ENCODE measurements at places on chromosomes 11 and 22.
A peak's percentile ranks its signal among the peaks of the same experiment; 100 is the strongest.

DNA sequence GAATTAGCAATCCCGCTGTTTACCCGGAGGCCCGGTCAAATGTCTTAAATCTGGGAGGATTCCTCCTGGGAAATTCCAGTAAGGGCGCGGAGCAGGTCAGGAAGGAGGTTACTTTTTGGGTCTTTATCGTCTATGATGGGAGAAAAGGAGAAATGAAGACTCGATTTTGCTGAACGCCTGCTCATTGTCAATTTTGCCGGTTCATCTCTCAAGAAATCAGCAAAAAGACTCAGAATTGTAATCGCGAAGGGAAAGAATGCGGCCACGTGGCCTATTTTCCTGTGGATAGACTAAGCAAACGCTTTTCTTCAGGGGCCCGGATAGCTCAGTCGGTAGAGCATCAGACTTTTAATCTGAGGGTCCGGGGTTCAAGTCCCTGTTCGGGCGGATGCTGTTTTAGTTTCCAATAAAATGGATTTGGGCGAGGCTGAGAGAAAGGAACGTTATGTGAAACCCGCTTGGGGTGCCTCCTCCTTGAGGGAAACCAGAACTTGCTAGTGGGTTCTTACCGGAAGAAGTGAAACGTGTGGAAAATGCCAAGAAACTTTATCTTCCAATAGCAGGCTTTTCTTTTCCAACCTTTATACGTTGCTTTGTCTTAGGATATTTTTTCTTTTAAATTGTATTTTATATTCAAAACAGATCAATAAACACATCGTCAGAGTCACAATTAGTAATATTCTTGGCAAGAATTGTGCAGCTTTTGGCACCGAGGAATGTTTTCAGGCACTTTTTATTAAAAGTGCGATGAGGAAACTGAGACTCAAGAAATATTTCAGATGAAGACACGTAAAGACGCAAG, 45.0 kb downstream of the OR4D9 start:
- DNase-seq: peak; percentile 52

DNA sequence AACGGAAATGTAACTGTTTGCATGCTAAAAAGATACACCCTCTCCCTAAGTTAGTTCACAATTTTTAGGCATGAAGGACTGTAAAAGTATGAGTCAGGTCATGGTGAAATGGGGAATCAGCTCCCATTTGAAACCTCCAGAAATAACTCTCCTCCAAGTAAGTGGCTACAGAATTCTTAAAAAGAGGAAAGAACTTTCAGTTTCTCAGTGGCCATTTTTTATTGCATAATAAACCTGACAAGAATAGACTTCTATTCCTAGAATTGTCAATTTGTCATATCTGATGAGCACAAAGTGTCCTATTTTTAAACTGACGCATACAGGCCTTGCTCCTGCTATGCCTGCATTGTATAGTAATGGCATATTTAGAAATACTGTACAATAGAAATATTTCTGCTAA, 612.2 kb downstream of the CNTN5 start:
- no peak for DNase-seq

DNA sequence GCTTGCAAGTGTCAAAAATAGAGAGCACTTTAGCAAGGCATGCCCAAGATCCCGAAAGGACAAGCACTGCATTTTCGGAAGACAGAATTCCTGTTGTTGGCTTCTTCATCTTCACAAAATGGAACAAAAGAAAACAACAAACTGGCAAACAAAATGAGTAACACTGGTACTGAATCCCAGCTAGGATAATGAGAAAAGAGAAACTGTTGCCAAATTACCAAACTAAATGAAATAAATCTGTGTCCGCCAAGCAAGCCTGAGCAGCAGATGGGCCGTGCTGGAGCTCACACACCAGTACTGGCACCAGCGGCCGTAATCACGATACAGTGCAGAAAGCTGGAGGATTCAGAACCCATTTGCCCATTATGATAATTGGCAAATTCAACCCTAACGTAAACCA, 30.6 kb downstream of the TUB start:
- no peak for DNase-seq

- DNase-seq: no peak
Observed at GRCh38 chr11:45259592-45259991, 26.5 kb downstream of the SYT13 start.

DNA sequence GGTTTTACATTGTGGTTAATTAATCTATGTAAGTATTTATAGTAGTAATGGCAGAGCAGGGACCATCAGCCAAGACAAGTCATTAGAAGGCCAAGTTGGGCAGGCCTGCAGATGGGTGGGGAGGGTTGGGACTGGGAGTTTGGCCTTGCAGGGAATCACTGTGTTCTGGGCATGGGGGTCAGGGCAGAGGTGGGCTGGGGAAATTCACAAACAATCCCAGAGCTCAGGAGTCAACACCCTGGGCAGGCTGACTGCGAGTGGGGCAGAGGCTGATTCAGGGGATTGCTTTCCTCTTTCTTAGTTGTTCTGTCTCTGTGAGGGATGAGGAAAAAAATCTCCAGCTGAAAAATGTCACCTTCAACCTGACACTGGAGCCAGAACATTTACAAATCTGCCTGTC, 322.5 kb downstream of the NTM start:
- no peak for DNase-seq

- DNase-seq: no peak
Observed at GRCh38 chr22:42920101-42920820, 63.2 kb upstream of the ARFGAP3 start.

GRCh38 chr22:22820626-22821025, 67.0 kb upstream of the IGLL5 start:
- DNase-seq: no peak

- no peak for DNase-seq
Observed at GRCh38 chr22:16658068-16658467, 65.5 kb upstream of the CCT8L2 start.

GRCh38 chr11:45856044-45856468, 8.8 kb downstream of the CRY2 start:
- no peak for DNase-seq

- DNase-seq: no peak
Observed at GRCh38 chr22:17920145-17920605, 104.2 kb downstream of the MICAL3 start.

GRCh38 chr11:119093942-119094815, 7.5 kb downstream of the DPAGT1 start:
- DNase-seq: no peak

- no peak for DNase-seq
Observed at GRCh38 chr22:50456466-50457234, 18.2 kb downstream of the SBF1 start.

- no peak for DNase-seq
Observed at GRCh38 chr11:130416906-130417305, 11.5 kb downstream of the ADAMTS8 start.

DNA sequence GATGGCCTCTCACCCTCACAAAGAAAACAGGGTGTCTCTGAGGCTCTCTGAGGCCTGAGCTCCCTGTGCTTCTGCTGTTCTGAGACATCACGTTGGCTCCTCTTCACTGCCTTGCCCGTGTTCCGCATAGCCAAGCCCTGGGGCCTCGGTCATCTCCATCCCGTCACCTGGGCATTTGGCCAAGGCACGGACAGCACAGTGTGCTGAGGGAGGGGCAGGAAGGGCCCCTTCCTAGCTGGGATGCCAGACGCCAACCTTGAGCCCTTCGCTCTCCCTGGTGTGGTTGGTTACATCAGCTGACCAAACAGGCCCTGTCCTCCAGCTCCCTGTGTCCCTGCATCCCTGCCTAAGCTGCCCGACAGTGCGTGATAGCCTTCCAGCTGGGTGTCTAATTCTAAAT, 25.9 kb downstream of the MOV10L1 start:
- DNase-seq: no peak

- no peak for DNase-seq
Observed at GRCh38 chr11:6095798-6096197, 11.7 kb upstream of the OR56B4 start.

GRCh38 chr11:126546191-126546590, 190.7 kb downstream of the ST3GAL4 start:
- no peak for DNase-seq

DNA sequence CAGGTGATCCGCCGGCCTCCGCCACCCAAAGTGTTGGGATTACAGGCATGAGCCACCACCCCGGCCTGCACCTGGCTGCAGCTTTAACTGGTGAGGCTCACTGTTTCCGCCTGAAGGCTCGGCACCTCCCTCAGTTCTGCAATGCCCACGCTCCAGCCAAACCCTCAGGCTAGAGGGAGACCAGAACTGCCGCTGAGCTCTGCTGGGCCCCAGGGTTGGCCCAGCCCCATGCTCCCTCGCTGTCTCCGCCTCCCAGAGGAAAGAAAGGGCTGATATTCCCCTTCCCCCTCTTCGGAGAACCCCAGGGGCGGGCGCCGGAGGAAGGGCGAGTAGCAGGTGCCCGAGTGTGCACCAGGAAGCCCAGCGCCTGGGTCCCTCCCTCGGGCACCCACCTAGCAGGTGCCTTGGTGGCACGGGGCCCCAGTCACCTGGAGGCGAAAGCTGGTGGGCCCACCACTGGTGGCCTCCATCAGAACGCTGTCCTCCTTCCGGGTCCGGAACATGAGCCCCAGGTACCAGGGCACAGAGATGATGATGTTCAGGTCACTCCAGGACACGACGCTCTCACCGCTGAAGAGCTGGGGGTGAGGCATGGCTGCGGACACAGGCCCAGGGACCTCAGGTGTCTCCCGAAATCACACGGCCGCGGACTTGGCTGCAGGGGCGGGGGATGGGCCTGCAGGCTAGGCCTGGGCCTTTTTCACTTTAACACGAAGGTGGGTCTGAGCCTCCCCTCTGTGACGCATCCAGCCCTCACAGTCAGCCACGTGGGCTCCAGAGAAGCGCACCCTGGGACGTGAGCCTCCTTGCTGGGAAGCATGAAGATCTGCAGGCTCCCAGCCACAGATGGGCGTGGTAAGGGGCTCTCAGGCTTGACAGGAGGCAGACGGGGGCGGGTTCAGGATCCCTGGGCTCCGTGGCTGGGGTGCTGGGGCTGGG, 73.3 kb downstream of the TRMU start:
- no peak for DNase-seq

DNA sequence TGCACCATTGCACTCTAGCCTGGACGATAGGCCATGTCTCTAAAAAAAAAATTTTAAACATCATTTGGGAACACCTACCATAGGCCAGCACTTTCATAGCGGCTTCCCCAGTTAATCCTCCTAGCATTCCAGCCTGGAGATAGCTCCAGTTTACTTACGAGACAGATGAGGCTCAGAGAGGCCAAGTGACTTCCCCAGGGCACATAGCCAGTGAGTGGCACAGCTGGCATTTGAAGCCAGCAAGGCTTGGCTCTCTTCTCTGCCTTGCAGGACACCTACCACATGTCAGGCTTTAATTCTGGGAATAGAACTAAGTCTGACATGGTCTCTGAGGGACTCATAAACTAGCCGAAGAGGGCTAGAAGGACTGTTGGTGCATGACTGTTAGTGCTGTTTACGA, 4.9 kb upstream of the TAGLN start:
- no peak for DNase-seq

GRCh38 chr11:75858613-75859012, 43.6 kb downstream of the UVRAG start:
- no peak for DNase-seq

- no peak for DNase-seq
Observed at GRCh38 chr22:46073683-46074504, 76.4 kb upstream of the PPARA start.

DNA sequence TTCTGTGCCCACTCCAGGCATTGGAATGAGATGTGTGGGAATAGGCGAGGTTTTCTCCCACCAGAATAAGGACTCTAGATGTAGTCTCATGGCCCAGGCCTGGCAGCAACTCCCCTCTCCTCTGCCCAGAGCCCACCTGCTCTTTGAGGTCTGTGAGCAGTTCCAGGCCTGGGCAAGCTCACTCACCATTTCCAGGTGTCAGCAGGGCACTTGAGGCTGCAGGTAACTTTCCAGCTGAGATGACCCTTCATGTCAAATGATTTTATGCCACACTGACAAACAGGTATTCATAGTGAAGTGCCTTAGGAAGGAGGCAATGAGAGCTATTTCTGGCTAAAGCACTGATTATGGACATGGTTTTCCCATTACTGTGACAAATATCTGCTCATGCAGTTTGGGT, 123.3 kb upstream of the CCDC90B start:
- no peak for DNase-seq

DNA sequence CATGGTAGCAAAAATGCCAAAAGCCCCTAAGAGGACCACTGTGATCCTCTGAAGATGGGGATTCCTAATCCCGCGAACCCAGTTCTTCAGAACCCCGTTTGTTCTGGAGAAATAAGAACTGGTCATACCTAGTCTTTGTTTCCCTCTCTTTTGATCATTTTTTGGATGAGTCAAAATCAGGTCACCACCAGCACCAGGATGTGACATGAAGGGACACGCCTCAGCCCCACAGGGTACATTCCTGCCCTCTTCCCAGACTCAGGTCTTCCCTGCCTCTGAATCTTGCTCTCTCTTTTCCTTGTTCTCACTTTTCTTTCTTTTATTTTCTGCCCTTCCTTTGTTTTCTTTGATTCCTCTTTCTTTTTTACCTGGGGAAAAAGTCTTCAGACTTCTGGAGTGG, 14.6 kb upstream of the ANO1 start:
- no peak for DNase-seq

Data from amygdala (tissue), 56 donors.